NCI-H2029 (cell line): ENCODE measurements at places on chromosomes 12 and 14.

DNA sequence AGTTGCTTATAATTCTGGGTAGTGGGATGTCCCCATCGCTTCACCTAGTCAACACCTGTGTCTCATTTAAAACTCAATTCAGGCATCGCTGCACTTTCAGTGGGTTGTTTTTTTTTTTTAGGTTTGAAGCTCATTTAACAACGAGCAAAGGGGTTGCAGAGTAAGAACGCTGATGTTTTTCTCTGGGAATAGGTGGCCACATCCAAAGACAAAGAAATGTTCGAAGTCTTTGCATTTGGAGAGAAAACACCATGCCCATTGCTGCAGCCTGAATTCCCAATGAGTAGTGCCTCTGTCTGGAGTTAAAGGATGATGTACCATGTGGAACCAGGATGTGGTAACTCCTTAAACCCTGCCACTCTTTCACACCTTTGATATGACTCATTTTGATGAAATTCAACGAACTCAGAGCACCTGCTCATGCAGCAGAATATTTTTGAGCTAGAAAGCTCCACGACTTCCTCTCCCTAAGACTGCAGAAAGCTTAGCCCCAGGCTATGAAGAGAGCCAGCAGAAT lies 35.1 kb upstream of the BATF start:
- no peak for DNase-seq

- no peak for DNase-seq
Observed at GRCh38 chr12:12723149-12723680, 6.0 kb downstream of the CDKN1B start.

DNA sequence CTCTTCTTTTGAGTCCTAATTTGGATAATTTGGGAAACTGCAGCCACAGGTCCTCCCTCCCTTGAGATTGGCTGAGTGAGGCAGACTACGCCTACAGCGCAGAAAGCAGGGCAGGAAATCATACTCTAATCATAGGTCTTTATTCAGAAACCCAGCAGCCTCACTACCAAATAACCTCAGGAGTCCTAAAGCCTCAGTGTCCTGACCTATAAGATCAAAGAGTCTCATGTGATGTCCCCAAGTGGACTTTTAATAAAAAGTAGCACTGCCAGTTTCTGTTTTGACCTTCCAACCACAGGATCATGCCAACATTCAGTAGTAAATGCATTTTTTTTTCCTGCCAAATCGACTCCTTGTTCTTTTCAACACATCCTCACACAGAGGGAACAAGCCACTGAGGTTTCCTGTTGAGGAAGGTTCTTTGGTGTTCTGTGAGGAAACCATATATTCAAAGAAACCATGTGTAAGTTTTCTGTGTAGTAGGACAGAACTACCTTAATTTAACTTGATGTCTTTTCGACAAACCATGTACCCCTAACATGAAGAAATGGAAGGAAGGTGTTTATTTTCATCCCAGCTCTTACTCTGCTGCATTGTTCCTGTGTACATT lies 72.2 kb downstream of the VCPKMT start:
- no peak for DNase-seq

DNA sequence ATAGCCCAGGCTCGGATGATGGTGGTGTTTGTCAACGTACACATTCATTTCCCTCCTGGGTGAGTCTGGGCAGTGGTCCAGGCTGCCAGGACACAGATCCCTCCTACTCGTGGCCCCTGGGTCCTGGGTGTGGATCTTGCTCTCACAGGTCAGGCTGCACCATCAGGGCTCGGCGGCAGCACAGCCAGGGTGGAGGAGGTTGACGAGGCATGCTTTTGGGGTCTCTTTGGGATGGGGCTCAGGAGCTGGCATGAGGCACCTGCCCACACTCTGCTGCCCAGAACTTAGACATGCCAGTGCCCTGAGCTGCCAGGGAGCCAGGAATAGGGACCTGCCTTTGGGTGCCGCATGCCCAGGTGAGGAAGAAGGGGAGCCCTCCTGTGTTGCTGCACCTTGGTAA lies 9.7 kb downstream of the TMEM121 start:
- no peak for DNase-seq

GRCh38 chr12:20507056-20507455 lies 138.7 kb downstream of the PDE3A start:
- DNase-seq: no peak

DNA sequence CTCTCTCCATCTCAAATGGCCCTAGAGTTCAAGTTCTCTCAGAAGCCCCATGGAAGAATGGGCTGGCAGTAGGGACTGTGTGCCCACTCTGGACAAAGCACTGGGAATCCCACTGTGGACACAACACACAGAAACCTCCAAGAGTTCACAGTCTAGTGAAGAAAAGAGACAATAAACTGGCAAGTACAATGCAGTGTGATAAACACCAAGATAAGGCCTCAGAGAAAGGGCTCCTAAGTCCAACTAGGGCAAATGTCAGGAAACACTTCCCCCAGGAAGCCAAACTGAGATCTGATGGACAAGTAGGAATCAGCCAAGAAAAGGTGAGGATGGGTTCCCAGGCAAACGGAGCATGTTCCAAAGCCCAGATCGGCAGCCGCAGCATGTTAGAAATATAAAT lies 5.4 kb downstream of the VSIG10 start:
- DNase-seq: no peak

DNA sequence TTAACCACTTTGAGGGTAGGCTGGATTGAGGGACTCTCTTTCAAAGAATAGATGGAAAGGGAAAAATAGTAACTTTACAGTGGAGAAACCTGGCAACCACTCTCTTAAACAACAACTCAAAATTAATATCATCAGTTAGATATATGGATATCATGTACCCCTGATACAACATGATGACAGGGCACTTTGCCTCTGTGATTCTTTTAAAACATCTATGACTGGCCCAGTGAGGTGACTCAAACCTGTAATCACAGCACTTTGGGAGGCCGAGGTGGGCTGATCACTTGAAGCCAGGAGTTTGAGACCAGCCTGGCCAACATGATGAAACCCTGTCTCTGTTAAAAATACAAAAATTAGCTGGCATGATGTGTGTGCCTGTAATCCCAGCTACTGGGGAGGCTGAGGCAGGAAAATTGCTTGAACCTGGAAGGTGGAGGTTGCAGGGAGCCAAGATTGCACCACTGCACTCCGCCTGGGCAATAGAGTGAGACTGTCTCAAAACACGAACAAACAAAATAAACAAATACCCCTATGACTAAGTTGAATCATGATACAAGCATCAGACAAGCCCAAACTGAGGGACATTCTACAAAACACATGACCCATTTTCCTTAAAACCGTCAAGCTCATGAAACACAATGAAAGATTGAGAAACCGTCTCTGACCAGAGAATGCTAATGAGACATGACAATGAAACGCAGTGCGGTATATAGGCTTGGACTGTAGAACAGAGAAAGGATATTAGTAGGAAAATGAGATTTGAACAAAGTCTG lies 26.4 kb upstream of the SLC7A8 start:
- no peak for DNase-seq

DNA sequence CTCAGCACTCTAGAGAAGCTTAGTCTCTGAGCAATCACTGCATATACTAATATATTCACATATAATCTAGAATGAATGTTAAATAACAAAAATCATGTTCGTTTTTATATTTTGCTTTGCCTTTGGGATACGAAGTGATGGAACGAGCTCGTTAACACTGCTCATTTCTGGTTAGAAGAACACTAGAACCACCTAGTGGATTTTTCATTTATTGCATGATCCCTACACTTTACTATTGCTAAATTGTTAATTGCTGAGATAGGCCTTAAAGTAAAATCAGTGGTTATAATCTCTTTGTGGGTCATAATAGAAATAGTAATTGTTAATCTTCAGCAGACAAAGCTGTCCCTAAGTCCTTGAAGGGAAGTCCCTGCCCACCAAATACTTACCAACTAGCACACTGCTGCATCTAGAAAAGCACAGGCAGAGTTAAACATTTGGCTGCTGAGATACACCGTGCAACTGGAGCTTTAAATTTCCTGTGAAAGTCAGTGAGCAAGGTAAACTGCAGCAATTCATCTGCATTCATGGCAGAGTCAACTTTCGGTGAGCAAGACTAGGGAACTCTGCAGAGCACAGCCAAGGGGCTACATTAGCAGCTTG lies 353.7 kb downstream of the APAF1 start:
- DNase-seq: peak; percentile 38

- DNase-seq: no peak
Observed at GRCh38 chr12:97046901-97047300, 139.8 kb downstream of the NEDD1 start.

DNA sequence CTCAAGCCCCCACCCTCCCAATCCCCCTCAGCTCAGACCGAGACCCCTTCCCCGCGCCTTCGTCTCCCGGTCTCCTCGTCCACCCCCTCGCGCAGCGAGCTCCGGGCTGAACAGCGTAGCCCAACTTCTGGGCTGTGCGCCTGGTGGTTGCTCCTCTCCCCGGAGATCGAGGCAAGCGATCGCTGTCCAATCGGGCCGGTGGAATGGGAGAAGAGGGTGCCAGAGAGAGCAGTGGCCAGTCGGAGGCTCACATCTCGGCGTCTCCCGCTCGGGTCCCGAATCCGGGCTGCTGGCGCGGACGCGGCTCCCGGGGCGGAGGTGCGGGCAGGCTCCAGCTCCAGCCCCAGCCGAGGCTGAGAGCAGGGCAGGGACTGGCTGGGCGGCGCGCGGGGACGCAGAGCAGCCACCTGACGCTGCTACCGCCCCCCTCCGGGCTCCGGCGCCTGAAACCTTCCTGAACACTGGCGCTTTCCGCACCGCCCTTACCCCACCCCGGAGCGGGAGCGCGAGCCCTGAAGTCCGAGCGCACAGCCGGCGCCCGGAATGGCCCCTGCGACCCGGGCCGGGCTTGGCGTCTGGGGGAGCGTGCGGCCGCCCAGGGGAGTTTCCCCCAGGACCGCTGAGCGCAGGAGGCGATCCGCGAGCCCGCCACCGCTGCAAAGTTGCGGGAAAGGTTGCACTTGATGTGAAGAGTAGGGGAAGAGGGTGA lies 508 bp upstream of the KCNH5 start:
- DNase-seq: peak; percentile 31

GRCh38 chr12:1918081-1918883 lies at the start of gene CACNA2D4:
Gene CACNA2D4 (minus strand): TSS chr12:1918652. CDS start chr12:1918473, 179 bp downstream.
- no peak for DNase-seq

GRCh38 chr14:64684091-64684490 lies 20.1 kb upstream of the PLEKHG3 start:
- DNase-seq: no peak

DNA sequence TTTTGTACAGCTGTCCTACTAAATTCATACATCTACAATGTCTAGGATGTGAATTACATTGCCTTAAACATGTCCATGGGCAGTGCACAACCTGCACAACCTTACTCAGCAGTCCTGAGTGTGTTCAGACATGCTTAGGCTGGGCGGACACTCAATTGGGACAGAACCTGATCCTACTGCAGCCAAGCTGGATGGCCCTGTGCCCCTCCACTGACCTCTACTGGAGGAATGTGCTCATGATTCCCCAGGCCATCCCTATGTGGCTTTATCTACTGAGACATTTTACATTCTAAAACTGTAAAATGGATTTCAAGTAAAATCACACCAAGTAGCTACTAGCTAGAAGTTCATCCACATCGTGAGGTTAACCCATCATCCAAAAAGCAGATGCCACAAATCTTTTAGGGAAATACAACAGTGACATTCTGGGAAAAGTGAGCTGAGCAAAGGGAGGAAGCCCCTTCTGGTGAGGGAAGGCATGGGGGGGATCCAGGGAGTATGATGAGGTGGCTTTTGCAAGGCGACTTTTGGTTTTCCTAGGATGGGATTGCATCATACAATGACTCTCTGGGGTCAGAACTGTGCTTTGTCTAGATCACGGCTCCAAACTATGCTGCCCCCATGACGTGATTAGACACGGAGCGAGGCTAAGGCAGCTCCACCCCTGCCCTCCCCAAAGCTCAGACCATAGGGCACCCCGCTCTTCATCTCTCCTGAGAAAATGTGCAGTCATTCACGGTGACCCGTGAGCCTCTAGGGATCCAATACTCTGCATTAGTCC lies 911.7 kb upstream of the TMEM132C start:
- DNase-seq: no peak

- DNase-seq: no peak
Observed at GRCh38 chr12:110301065-110301806, 20.2 kb downstream of the ATP2A2 start.

- peak; percentile 35 for DNase-seq
Observed at GRCh38 chr12:116492703-116493324, 66.4 kb upstream of the MAP1LC3B2 start.

DNA sequence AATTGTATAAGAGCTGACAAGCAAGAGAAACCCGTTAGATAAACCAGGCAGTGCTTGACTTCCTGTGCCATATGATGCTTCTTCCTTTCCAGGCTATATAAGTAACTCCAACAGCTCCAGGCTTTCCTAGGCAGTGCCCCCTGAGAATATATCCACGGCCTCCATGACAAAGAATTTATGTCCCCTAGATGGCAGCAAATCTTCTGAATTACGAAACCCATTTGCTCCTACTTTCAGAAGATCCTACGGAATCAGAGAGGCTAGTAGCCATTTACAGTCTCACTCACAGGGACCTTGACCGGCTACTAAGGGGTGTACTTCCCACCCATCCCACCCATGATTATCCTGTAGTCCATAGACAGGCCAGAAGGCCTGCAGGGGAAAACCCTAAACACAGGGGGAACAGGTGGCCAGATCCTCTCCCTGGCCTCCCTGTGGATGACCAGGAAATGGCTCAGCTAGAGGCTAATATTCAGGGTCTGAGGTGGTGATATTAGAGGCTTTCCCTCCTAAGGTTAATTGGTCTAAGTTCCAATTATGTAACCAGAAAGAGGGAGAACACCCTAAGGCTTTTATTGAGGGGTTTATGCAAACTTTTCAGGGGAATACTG lies 77.2 kb upstream of the DCD start:
- no peak for DNase-seq

DNA sequence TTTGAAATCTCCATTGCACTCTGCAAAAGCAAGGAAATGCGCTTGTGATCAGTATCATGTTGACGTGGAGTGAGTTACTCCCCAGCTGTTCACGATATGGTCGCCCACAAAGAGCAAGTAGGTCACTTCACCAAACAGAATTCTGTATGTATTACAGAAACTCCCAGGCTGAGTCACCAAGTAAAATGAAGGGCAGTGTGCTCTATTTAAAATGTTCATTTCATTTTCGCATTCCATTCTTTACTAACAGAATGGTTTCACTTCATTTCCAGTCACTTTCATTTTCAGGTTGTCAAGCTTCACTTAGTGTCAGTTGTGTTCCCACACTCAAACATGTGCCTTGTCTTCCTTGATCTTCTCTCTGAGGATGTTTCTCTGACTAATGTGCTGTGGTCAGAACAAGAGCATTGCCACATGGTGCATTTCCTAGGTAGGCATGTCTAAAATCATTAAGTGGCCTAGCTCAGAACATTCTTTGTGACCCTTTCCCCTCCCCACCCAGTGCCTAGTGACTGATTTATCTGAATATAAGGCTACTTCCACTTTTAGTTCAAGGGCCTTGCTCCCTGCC lies 391.2 kb downstream of the RAD51B start:
- no peak for DNase-seq
